ENCODE measurements at places on chromosomes 7 and 10.

DNA sequence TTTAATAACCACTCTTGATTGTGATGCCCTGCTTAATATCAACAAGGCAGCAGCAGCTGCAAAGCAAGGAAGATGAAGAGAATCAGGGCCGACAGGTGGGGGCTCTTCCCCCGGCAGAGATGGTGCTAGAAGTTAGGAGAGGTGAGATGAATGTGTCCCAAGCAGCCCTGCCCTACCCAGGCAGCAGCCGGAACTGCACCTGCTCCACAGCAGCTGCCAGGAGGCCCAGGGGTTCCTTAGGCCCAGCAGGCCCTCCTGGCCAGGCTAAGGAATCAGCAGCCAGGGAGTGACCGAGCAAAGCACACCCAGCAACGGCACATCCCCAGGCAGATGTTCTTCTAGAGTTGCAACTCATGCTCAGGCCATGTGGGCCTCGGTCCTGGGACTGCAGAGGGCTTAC lies 17.9 kb downstream of the AFAP1L2 start:
- no peak for DNase-seq

DNA sequence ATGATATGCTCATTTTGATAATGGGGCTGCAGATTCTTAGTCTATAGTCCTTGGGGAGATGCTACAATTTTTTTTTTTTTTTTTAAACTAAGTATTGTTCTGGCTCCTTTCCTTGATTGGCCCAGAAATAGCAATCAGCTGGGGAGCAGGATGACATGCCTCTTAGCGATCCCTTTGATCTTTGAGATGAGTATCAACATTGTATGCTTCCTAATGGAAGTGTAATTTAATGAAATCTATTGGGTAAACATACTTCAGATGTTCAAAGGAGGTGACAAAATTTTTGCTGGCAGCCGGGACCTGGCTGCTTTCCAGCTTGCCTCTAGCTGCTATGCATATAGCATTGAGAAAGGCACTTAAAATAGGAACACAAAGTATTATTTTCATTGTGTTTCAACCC lies 43.5 kb downstream of the VTI1A start:
- no peak for DNase-seq

GRCh38 chr10:75538144-75538543 lies 106.7 kb downstream of the LRMDA start:
- no peak for DNase-seq

GRCh38 chr7:148611692-148612091 lies 21.1 kb downstream of the C7orf33 start:
- no peak for DNase-seq

- DNase-seq = no peak
These were observed 628 bp downstream of the MRPS33 start for GRCh38 chr7:141014125-141014523.

- no peak for DNase-seq
These were observed 292.3 kb downstream of the SORCS1 start for GRCh38 chr10:106872176-106872575.

DNA sequence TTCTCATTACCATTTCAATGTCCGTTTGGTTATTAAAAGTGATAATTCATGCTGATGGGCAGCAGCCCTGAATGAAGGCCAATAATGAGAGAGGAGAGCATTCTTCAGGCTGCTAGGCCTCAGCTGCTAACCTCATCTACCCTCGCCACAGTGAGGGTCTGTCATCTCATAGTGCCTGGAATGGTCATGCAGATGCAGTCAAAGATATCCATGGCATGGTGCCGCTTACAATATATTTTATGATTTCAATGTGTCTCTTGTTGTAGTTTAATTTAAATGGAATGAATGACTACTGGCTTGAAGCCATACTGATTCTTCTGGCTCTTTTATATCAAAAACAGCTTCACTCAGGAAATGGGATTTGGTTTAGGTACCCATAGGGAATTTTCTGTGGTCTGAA lies 126.9 kb downstream of the SLC16A9 start:
- no peak for DNase-seq

- no peak for DNase-seq
These were observed 91.6 kb downstream of the ETV1 start for GRCh38 chr7:13897819-13898218.

DNA sequence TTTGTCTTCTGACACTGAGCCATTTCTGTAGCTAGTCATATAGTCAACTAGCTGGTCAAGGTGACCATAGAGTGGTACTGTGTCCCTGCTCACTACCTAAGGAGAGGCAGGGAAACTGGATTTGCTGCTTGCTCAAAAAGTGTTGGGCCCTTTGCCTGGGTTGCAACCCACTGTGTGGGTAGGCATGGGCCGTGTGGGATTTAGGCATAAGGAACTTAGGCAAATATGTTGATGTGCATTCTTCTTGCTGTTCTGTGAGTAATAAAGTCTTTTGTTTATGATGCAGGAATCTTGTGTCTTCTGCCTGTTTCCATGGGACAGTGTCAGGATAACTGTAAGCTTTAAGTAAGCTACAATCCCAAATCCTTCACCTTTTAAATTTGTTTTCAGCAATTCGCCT lies 23.1 kb upstream of the TCTN3 start:
- no peak for DNase-seq

DNA sequence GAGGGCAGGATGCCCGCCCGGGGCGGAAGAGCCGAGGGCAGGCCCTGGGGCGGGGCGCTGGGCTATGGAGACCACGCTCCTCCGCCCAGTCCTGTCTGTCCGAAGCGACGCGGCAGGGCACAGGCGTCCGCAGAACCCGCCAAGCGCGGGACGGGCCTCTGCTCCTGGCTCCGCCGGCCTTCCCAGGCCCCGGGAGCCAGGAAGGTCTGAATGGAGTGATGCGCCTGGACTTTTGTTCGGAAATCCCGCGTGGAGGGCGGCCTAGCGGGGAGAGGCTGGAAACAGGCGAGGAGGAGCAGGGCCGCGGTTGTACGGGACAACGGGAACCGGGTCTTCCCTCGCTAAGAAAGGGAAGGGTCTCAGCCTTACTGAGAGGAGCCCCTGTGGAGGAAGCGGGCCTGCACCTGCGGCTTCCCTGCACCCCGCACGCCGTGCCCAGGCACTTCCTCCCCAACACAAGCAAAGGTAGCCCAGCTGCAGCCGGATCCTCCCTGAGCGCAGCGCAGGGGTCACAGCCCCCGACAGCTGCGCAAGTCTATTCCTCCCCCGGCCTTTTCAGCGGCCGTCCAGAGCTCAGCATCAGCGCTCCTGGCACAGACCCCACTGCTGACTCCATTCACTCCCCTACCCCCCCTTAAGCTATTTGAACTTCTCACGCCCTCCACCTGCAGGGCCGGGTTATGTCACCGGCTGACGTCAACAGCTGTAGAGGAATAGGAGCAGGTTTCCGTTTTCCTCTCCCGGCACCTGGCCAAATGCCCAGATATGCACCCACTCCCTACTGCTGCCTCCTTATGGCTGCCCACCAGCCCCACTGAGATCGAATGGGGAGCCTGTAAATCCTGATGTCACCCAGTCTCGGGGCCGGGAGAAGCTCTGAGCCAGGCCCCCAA lies 143.2 kb upstream of the RET start:
- no peak for DNase-seq

DNA sequence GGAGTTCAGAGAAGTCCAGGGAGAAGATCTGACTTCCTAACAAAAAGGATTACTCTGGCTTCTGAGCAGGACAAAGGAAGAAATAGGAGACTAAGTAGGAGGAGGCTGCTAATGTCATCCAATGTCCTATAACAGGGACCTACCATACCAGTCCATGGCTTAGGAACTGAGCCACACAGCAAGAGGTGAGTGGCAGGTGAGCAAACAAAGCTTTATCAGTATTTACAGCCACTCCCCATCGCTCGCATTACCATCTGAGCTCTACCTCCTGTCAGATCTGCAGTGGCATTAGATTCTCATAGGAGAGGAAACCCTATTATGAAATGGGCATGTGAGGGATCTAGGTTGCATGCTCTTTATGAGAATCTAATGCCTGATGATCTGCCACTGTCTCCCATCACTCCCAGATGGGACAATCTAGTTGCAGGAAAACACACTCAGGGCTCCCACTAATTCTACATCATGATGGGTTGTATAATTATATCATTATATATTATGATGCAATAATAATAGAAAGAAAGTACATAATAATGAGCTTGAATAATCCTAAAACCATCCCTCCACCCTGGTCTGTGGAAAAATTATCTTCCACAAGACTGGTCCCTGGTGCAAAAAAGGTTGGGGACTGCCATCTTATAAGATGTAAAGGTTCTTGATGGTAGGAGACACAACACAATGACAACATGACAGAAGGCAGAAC lies 487.4 kb downstream of the PLXDC2 start:
- no peak for DNase-seq

- DNase-seq = no peak
These were observed 505.5 kb upstream of the PODXL start for GRCh38 chr7:132061937-132062336.

GRCh38 chr10:62121187-62121530 lies 147.5 kb downstream of the RTKN2 start:
- DNase-seq = no peak

- DNase-seq = no peak
These were observed 209.1 kb downstream of the PHF14 start for GRCh38 chr7:11182736-11183135.

- no peak for DNase-seq
These were observed 44.1 kb downstream of the FBXW4 start for GRCh38 chr10:101650863-101651262.

DNA sequence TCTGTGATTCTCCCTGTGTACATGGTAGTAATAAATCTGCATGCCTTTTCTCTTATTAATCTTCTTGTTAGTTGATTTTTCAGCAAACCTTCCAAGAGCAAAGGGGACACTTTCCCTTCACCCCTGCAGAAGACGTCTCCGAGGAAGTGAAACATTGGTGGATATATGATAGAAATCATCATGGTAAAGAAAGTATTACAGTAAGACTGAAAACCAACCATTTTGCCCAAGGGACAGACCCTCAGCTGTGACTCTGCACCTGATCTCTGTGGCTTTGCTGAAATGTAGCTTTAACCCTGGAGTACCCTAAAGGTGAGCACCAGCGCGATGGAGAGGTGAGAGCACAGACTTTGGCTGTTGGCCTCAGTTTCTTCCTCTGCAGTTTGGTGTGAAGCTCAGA lies 32.8 kb upstream of the MYO3A start:
- DNase-seq = no peak

DNA sequence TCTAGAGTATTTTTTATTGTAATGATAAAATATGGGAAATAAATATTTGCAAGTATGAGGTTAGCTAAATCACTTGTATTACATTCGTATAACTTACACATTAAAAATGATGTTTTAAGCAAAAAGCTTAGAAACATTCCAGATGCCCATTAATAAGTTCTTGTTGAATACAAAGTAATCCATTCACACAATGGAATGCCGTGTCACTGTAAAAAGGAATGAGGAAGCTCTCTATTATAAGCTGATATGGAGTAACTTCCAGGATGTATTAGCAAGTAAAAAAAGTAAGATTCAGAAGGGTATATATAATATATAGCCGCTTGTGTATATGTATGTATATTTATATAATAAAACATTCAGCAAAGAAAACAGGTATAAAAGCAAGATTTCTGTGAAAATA lies 412.8 kb upstream of the MTPN start:
- no peak for DNase-seq

GRCh38 chr7:155322530-155322929 lies 24.9 kb downstream of the INSIG1 start:
- DNase-seq = no peak

- DNase-seq = no peak
These were observed 117.7 kb downstream of the CYTH3 start for GRCh38 chr7:6154542-6155404.

- DNase-seq = no peak
These were observed 189.6 kb upstream of the PLXNA4 start for GRCh38 chr7:132765861-132766260.

- DNase-seq = no peak
These were observed 150.0 kb downstream of the PRKAG2 start for GRCh38 chr7:151726652-151727578.

DNA sequence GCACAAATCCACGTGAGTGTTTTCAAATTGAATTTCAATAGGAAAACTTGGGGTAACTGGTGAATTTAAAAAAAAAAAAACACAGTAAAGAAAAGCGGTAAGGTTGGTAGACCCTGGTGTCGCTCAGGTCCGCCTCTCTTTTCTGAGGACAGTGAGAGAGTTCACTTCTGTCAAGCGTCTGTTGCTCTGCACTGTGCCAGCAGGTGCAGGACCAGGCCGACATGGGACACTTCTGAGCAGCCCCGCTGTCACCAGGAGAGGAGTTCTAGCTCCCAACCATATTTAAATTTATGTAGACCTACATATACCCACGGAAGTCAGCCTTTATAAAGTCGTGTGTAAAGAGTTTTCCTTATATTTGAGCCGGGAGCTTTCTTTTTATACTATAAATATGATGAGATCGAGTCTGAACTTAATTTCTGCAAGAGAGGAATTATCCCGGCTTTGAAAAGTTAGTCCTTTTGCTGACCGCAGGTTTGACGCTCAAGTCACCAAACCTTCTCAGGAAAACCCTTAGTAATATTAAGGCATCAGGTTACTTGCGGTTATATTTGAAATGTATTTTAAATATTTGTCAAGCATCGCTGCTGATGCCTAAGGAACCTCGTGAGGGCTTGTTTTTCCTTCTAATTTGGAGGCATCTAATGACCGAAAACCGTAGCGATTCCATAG lies 531 bp downstream of the IKZF1 start:
- no peak for DNase-seq

DNA sequence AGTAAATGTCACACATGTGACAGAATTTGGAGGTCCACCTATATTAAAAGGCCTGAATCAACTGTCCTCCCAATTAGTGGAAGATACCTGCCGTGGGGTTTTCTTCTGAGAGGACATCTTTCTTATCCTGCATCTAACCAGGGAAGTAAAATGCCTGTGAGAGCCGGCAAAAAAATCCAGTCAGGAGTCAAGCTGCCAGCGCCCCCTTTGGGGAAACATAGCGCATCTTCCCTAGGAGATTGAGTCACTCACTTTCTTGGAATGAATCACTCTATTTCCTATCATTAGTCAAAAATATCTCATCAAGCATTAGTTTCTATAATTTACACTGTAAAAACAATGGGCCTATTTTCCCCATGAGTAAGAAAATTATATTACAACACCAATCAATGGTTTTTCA lies 66.4 kb upstream of the ANK3 start:
- DNase-seq = no peak

DNA sequence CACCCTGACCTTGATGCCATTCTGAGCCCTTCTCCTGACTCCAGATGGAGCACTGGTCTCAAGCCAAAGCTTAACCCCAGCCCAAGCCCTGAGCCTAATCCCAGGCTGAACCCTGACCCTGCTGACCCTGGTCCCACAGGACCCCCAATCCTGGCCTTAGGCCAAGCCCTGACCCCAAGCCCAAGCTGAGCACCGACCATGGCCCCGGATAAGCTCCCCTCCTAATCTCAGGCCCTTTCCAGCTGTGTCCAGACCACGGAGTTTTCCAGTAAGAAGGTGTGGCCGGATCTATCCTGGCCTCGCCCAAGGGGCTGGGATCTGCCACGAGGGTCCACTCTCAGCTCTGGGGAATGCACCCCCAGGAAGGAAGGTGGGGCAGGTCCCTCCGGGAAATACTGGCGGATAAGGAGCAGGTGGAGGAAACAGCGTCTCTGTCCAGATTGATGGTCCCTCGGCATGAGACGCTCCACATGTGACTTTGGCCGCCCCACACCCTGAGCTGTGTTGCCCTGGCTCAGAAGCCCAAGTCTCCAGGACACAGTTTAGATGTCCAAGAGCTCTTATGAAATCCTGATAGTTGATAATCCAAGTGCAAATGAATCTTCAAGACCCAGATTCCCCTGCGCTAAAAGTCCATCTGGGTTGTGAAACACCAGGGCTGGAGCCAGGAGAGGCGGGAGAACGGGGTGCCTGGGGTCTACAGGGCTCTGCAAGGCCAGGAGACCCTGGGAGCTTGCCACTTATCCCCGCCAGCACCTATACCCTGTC lies 10.4 kb downstream of the ELN start:
- DNase-seq = no peak

GRCh38 chr7:74061840-74062539 lies 21.6 kb upstream of the LIMK1 start:
- DNase-seq = peak; percentile 74

GRCh38 chr7:100126239-100126930 lies 382 bp upstream of the MBLAC1 start:
- DNase-seq = no peak
